ENCODE measurements at places on chromosomes 6 and 20. TPM values are rescaled to one million over a fixed set of nuclear protein-coding genes. Genes with fewer than 3 reads are reported as not detected.

- H3K27ac ChIP-seq = no peak overlapping the region
- DNase-seq = peak; percentile 60
- peaks cover 12% of the 10 kb centered on the region for H3K36me3 ChIP-seq
- no peak overlapping the region for H3K4me3 ChIP-seq
These were observed 6.2 kb upstream of the RBCK1 start for GRCh38 chr20:401682-402495.

DNA sequence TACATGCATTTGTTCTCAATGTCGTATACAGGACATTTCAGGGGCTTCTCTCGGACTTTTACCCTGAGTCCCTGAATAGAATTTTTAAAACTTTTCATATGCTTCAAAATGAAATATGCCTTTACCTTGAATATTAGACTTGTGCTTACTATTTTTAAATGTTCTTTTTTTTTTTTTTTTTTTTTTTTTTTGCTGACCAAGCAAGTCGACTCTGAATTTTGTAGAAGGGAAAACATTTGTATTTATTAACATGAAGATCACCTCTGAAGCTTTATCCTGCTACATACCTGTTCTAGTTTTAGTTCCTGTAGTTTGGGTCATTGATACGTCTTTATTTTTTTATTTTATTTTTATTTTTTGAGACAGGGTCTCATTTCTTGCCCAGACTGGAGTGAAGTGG is 39.7 kb upstream of the SAYSD1 start:
- H3K4me3 ChIP-seq = no peak overlapping the region
- no peak overlapping the region for H3K27ac ChIP-seq
- peaks cover 2% of the 10 kb centered on the region for H3K27me3 ChIP-seq
- H3K36me3 ChIP-seq = no peaks in the 10 kb centered on the region
- no peak for DNase-seq

DNA sequence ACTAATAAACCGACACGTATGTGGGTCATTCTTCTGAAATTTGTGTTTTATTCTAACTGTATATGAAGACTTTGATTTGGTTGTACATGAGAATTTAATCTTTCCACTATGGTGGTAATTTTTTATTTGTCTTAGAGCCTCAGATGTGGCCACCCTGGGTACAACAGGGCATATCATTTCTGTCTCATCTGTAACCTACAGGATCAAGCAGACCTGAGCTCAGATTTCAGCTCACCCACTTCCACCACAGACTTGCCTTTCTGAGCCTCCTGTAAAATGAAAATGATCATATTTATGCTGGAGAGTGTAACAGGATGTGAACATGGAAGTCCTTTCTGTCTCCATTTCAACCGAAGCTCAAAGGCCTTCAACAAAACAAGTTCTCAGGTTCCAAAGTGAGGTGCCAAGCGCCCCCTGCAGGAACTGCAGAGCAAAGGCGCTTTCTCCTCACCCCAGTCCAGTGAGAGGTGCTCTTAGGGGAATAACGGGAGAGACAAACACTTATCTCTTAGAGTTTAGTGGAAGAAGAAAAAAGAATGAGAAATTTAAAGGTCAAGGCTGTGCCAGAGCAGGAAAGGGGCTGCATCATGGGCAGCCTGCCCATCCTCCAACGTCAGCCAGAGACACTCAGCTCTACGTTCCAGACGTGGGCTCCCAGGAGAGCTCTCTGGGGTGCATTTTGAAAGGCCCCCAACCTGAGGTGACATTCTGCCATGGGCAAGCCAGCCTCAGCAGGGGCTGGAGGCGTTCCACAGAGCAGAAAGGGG is 23.0 kb upstream of the CD24 start:
- no peaks in the 10 kb centered on the region for H3K4me1 ChIP-seq
- no peaks in the 10 kb centered on the region for H3K27me3 ChIP-seq
- peak; percentile 73 for DNase-seq
- H3K27ac ChIP-seq = no peak overlapping the region
- no peaks in the 10 kb centered on the region for H3K36me3 ChIP-seq

DNA sequence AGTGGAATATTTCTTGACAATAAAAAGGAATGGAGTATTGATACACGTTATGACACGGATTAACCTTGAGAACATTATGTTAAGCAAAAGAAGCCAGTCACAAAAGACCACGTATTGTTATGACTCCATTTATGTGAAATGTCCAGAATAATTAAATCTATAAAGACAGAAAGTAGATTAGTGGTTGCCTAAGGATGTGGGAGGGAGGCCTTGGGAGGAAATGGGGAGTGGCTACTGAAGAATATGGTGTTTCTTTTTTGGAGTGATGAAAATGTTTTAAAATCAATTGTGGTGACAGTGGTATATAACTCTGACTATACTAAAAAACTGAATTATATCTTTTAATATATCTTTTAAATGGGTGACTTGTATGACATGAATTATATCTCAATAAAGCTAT is 30.1 kb downstream of the TRPC4AP start:
- DNase-seq = no peak
- no peak overlapping the region for H3K4me3 ChIP-seq
- H3K27me3 ChIP-seq = no peaks in the 10 kb centered on the region
- H3K4me1 ChIP-seq = no peaks in the 10 kb centered on the region

DNA sequence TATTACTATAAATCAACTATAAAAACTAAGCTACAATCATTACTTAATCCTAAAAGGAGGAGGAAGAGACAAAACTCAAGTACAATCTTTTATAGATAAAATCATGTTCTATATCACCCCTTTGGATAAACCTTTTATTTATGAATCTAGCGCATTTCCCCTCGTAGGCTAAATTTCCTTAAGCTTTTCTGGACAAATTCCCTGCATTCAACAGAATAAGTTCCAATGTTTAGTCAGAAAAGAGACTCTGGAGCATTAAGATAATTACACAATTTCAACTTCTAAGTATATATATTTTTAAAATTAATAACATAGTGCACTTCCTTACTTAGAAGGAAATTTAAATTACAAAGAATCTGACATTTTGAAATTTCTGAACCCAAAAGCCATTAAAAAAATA is 37.9 kb downstream of the ATXN1 start:
- peak overlapping the region; percentile 43 for H3K4me3 ChIP-seq
- no peaks in the 10 kb centered on the region for H3K27me3 ChIP-seq
- no peak for DNase-seq
- peak overlapping the region; percentile 79 for H3K27ac ChIP-seq
- H3K4me1 ChIP-seq = peaks cover 47% of the 10 kb centered on the region

DNA sequence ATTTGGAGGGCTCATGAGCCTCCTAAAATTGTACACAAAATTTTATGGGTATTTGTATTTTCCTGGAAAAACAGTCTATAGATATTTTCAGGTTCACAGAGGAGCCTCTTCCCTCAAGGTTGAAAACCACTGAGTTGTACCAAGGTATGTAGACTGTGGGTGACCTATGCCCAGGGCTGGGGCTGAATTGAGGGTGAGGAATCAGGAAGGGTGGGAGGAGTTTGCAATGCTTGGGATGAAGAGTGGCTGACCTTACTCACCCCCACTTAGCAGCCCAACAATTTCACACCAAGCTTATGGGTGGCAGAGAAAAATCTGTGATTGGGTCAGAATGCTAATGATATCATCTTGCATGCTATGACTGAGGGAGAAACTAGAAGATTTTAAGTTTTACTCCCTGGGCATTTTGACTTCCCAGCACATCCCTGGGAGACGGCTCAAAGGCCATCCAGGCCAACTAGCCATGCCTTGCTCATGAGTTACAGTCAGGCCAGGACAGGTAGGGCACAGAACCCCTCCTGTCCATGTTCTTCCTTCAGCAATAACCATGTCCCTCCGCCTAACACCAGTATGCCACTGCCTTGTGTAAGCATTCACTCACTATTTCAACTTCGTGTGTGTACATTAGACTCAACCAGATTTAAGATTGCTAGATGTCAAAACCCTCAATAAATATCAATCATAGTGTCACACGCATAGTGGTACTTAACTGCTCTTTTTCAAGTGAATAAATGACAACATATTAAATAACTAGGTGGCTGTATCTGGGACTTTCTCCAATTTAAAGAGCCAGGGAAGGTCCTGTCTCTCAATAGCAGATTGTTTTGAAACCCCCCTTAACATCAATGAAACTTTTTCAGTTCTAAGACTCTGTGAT is 16.6 kb downstream of the ADTRP start:
- H3K27ac ChIP-seq = peak overlapping the region; percentile 22
- no peaks in the 10 kb centered on the region for H3K36me3 ChIP-seq
- peaks cover 36% of the 10 kb centered on the region for H3K4me1 ChIP-seq
- peak; percentile 32 for DNase-seq
- no peaks in the 10 kb centered on the region for H3K27me3 ChIP-seq

DNA sequence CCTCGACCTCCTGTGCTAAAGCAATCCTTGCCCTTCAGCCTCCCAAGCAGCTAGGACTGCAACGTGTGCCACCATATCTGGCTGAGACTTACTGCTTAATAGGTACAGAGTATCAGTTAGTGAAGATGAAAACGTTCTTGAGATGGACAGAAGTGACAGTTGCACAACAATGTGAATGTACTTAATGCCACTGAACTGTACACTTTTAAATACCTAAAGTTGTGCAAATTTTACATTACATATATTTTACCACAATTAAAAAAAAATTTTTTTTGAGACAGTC is 25.9 kb downstream of the NUDT3 start:
- H3K4me3 ChIP-seq = no peak overlapping the region
- H3K27me3 ChIP-seq = no peaks in the 10 kb centered on the region
- H3K27ac ChIP-seq = no peak overlapping the region
- H3K4me1 ChIP-seq = no peaks in the 10 kb centered on the region
- no peak for DNase-seq
- no peaks in the 10 kb centered on the region for H3K36me3 ChIP-seq

GRCh38 chr6:20686142-20686541 is 151.9 kb downstream of the CDKAL1 start:
- H3K4me1 ChIP-seq = 0 out of 2 replicates have a peak, but pooled peaks cover 8% of the 10 kb centered on the region
- H3K27me3 ChIP-seq = no peaks in the 10 kb centered on the region
- no peak overlapping the region for H3K4me3 ChIP-seq
- no peak overlapping the region for H3K27ac ChIP-seq
- no peaks in the 10 kb centered on the region for H3K36me3 ChIP-seq
- DNase-seq = no peak

- H3K4me3 ChIP-seq = no peak overlapping the region
- H3K4me1 ChIP-seq = no peaks in the 10 kb centered on the region
- no peaks in the 10 kb centered on the region for H3K27me3 ChIP-seq
- H3K36me3 ChIP-seq = no peaks in the 10 kb centered on the region
- DNase-seq = no peak
These were observed 19.5 kb downstream of the CDH4 start for GRCh38 chr20:61271312-61272231.

DNA sequence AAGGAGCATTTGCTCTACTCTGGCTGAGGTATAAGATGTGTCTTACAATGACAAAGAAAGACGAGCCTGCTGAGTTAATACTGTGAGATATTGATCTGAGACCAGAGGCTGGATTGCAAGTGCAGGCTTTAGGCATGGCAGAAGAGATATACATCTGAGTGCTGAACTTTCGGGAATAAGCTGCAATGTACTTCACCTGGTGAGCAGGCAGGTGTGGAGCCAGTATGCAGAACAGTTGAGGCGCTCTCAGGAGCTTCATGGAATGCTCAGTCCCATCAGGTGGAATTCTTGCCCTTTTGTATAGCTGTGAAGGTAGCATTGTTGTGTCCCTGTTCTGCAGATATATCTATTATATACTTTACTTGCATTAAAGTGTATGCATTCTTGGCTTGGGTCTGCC is 179.3 kb upstream of the RIMS1 start:
- H3K4me1 ChIP-seq = no peaks in the 10 kb centered on the region
- H3K36me3 ChIP-seq = no peaks in the 10 kb centered on the region
- no peak overlapping the region for H3K27ac ChIP-seq
- H3K27me3 ChIP-seq = no peaks in the 10 kb centered on the region
- no peak for DNase-seq
- no peak overlapping the region for H3K4me3 ChIP-seq

GRCh38 chr6:154622618-154623336 is 110.4 kb upstream of the SCAF8 start:
- peaks cover 17% of the 10 kb centered on the region for H3K27me3 ChIP-seq
- H3K27ac ChIP-seq = no peak overlapping the region
- H3K36me3 ChIP-seq = no peaks in the 10 kb centered on the region
- H3K4me3 ChIP-seq = no peak overlapping the region

DNA sequence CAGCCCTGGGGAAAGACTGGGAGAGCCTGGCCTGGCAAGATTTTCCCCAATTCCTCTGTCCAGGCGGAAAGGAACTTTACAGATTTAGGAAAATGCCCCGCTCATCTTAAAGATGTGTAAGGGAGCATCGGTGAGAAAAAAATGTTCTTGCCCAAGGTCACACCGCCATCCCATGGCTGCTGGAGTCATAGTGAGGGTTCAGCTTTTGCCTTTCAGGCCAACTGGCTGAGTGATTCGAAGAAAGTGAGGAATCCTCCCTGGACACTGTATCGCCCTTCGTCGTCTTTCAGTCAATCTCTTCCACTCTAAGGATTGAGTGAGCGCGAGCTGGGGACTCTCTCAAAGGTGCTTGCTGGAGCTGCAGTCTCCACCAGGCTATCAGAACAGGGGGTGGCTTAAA is 1.4 kb downstream of the WFDC2 start:
- H3K27me3 ChIP-seq = peaks cover 61% of the 10 kb centered on the region
- DNase-seq = peak; percentile 33
- H3K4me1 ChIP-seq = no peaks in the 10 kb centered on the region
- H3K4me3 ChIP-seq = peak overlapping the region; percentile 58
- no peak overlapping the region for H3K27ac ChIP-seq

- no peak for DNase-seq
- no peaks in the 10 kb centered on the region for H3K36me3 ChIP-seq
- H3K27me3 ChIP-seq = peaks cover 8% of the 10 kb centered on the region
- no peak overlapping the region for H3K4me3 ChIP-seq
- H3K27ac ChIP-seq = no peak overlapping the region
These were observed 43.4 kb downstream of the LRFN2 start for GRCh38 chr6:40543776-40544175.

DNA sequence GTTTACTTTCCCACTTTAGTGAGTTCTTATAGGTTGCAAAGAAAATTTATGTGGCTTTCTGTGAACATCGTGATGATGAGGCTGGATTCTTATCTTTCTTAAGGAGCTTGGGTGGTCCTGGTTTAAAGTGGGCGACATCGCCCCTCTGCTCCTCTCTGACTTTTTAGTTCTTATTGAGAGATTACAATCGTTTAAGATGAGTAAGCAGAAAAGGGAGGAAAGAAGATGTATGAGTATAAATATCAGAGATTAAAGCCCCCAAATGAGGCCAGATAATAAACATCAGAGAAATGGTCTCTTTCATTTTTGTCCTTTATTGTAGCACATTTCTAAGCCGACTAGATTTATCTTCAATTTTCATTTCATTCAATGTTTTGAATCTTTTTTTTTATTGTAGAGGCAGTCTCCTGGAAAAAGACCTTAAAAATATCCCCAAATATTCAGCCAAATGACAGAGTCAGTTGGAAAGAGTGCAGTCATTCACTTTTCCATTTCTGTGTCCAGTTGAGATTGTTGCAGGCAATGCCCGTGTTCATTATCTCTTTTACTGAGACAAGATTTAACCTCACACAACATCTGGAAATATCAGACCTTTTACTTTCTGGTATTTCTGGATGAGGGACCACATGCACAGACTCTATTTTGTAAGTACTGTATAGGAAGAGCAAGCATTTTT is 62.0 kb upstream of the PDE7B start:
- H3K4me3 ChIP-seq = no peak overlapping the region
- no peak overlapping the region for H3K27ac ChIP-seq
- H3K4me1 ChIP-seq = no peaks in the 10 kb centered on the region
- H3K27me3 ChIP-seq = no peaks in the 10 kb centered on the region

GRCh38 chr20:1360094-1360846 is 31.3 kb upstream of the SDCBP2 start:
- DNase-seq = no peak
- no peak overlapping the region for H3K27ac ChIP-seq
- no peaks in the 10 kb centered on the region for H3K4me1 ChIP-seq
- no peak overlapping the region for H3K4me3 ChIP-seq
- peaks cover 20% of the 10 kb centered on the region for H3K36me3 ChIP-seq

HTR1E gene
- not detected for total RNA-seq

TREML2 gene
- total RNA-seq = not detected

HCRTR2 gene
- not detected for total RNA-seq

APCDD1L gene
- total RNA-seq = 19.5 TPM

CAGE1 gene
- total RNA-seq = not detected

BAG2 gene
- 33.4 TPM for total RNA-seq

All from GM23248 (cell line).